ENCODE measurements at places on chromosomes 7 and 10.

- no peak overlapping the region for H3K27ac ChIP-seq
- no peaks in the 10 kb centered on the region for H3K4me1 ChIP-seq
Observed at GRCh38 chr10:130392031-130392430, 255.8 kb downstream of the GLRX3 start.

- no peak overlapping the region for H3K27ac ChIP-seq
- H3K4me3 ChIP-seq, result no peak overlapping the region
- DNase-seq, result no peak
- no peaks in the 10 kb centered on the region for H3K36me3 ChIP-seq
- no peaks in the 10 kb centered on the region for H3K27me3 ChIP-seq
- H3K4me1 ChIP-seq, result no peaks in the 10 kb centered on the region
Observed at GRCh38 chr10:101446947-101447346, 93.0 kb downstream of the BTRC start.

- H3K36me3 ChIP-seq, result no peaks in the 10 kb centered on the region
- no peak for DNase-seq
- no peaks in the 10 kb centered on the region for H3K27me3 ChIP-seq
Observed at GRCh38 chr10:87626422-87626892, 33.2 kb upstream of the PAPSS2 start.

GRCh38 chr7:147014286-147014955 lies 897.8 kb downstream of the CNTNAP2 start:
- no peak overlapping the region for H3K27ac ChIP-seq
- no peaks in the 10 kb centered on the region for H3K36me3 ChIP-seq
- H3K27me3 ChIP-seq, result no peaks in the 10 kb centered on the region
- H3K4me1 ChIP-seq, result no peaks in the 10 kb centered on the region

DNA sequence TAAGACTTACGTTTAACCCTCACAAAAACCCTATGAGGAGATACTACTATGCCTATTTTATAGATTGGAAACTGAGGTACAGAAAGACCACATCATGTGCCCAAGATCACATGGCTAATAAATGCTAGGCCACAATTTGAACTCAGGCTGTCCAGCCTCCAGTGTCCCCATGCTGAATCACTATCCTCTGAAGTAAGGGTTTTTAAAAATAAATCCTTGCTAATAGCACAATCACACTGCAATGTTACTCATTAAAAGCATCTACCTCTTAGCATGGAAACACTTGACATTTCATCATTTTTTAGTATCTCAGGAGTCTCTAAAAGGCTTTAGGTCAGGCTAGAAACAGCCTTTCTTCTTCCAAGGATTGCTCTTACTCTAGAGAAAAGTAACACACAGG lies 50.0 kb upstream of the PPP1R3C start:
- no peaks in the 10 kb centered on the region for H3K4me1 ChIP-seq
- H3K4me3 ChIP-seq, result no peak overlapping the region
- H3K27ac ChIP-seq, result no peak overlapping the region
- H3K36me3 ChIP-seq, result no peaks in the 10 kb centered on the region
- no peaks in the 10 kb centered on the region for H3K27me3 ChIP-seq

- no peaks in the 10 kb centered on the region for H3K27me3 ChIP-seq
- no peaks in the 10 kb centered on the region for H3K36me3 ChIP-seq
- no peak overlapping the region for H3K27ac ChIP-seq
- H3K4me3 ChIP-seq, result no peak overlapping the region
Observed at GRCh38 chr10:12603766-12604470, 254.6 kb downstream of the CAMK1D start.

DNA sequence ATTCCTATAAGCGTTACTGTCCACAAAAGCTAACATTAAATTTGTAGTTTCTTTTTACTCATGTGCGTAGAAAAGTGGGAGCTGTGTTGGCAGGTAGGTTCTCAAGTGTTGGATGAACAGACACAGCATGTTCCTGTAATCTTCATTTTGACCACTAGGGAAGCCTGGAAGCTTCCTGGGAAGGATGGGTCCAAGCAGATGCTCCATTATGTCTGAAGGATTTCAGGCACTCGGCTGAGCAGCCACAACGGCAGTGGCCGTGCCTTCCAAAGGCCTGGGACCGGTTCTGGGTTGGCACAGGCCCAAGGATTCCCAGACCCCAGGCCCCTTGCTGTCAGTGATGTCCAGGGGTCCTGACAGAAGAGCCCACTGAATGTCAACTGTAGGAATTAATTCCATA lies 386.3 kb downstream of the TNS3 start:
- H3K27ac ChIP-seq, result no peak overlapping the region
- no peaks in the 10 kb centered on the region for H3K36me3 ChIP-seq
- no peak overlapping the region for H3K4me3 ChIP-seq
- H3K27me3 ChIP-seq, result no peaks in the 10 kb centered on the region
- DNase-seq, result no peak
- H3K4me1 ChIP-seq, result no peaks in the 10 kb centered on the region

GRCh38 chr10:57145548-57145947 lies 784.5 kb upstream of the ZWINT start:
- no peak overlapping the region for H3K27ac ChIP-seq
- DNase-seq, result no peak
- H3K36me3 ChIP-seq, result no peaks in the 10 kb centered on the region
- no peak overlapping the region for H3K4me3 ChIP-seq

GRCh38 chr7:117205873-117206272 lies 117.0 kb downstream of the WNT2 start:
- no peak overlapping the region for H3K27ac ChIP-seq
- H3K27me3 ChIP-seq, result no peaks in the 10 kb centered on the region
- H3K36me3 ChIP-seq, result no peaks in the 10 kb centered on the region
- H3K4me1 ChIP-seq, result no peaks in the 10 kb centered on the region

- DNase-seq, result no peak
- H3K4me3 ChIP-seq, result no peak overlapping the region
- no peaks in the 10 kb centered on the region for H3K27me3 ChIP-seq
- H3K27ac ChIP-seq, result peak overlapping the region; percentile 69
- no peaks in the 10 kb centered on the region for H3K36me3 ChIP-seq
Observed at GRCh38 chr7:50685135-50686065, 97.3 kb downstream of the GRB10 start.

- peaks cover 87% of the 10 kb centered on the region for H3K4me1 ChIP-seq
- peak; percentile 66 for DNase-seq
- H3K4me3 ChIP-seq, result no peak overlapping the region
- H3K36me3 ChIP-seq, result no peaks in the 10 kb centered on the region
- no peaks in the 10 kb centered on the region for H3K27me3 ChIP-seq
Observed at GRCh38 chr7:47572939-47573757, 8.8 kb downstream of the TNS3 start.

GRCh38 chr10:97102441-97102840 lies 83.3 kb downstream of the SLIT1 start:
- no peaks in the 10 kb centered on the region for H3K27me3 ChIP-seq
- H3K27ac ChIP-seq, result no peak overlapping the region
- DNase-seq, result no peak
- no peaks in the 10 kb centered on the region for H3K4me1 ChIP-seq
- H3K36me3 ChIP-seq, result no peaks in the 10 kb centered on the region

GRCh38 chr7:158442260-158442659 lies 145.4 kb downstream of the PTPRN2 start:
- no peaks in the 10 kb centered on the region for H3K4me1 ChIP-seq
- no peak for DNase-seq
- H3K36me3 ChIP-seq, result no peaks in the 10 kb centered on the region
- no peak overlapping the region for H3K4me3 ChIP-seq
- H3K27me3 ChIP-seq, result no peaks in the 10 kb centered on the region

DNA sequence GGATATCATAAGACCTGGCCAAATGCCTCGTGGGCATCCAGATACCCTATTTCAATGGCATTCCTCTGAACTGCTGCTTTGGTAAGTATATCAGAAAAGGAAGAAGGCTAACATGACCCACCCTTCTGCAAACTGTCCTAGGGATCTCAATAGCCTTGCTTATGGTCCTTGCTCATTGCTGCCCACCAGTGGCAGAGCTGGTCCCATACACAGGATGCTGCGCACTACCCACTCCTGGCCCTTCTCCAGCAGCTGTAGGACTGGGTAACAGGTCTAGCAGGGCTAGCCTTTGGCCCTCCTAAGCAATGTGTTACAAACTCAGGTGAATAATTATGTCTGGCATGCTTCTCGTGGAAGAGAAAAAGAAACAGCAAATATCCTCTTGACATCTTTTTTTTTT lies 72.5 kb downstream of the C10orf90 start:
- no peaks in the 10 kb centered on the region for H3K27me3 ChIP-seq
- no peak overlapping the region for H3K4me3 ChIP-seq
- DNase-seq, result peak; percentile 51
- H3K27ac ChIP-seq, result no peak overlapping the region

Measured in right lobe of liver (tissue), 6 donors.